ENCODE measurements at places on chromosomes 1 and 21. TPM values are rescaled to one million over a fixed set of nuclear protein-coding genes. Genes with fewer than 3 reads are reported as not detected.
A peak's percentile ranks its signal among the peaks of the same experiment; 100 is the strongest.

Gene HSD3B1
- polyA plus RNA-seq: not detected

- no peak for DNase-seq
Observed at GRCh38 chr1:68361346-68361910, 88.3 kb downstream of the RPE65 start.

DNA sequence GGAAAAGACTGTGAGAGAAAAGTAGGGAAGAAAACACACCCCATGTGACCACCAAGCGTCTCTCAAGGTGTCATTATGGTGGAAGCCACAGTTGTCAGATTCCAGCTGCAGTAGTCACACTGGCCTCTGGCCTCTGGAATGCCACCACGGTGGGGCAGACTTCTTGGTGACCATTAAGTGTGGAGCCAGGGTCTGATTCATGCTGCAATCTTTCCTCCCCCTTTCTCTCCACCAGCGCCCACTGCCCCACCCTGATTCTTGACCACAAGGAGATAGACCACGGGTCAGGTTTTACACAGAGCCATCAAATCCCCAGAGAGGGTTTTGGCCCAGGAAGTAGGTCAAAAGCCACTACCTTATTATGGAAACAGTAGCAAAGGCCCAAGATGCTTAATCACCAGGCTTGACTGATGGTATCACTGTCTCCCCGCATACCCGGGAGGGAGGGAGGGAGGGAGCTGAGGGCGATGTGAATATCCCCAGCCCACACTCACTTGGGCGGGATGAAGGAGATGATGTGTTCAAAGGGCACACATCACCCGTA lies 52.7 kb upstream of the GRHL3 start:
- no peak for DNase-seq

GRCh38 chr1:86387916-86388627 lies 8.1 kb downstream of the ODF2L start:
- no peak for DNase-seq

- no peak for DNase-seq
Observed at GRCh38 chr1:196890668-196891067, 2.8 kb downstream of the CFHR4 start.

DNA sequence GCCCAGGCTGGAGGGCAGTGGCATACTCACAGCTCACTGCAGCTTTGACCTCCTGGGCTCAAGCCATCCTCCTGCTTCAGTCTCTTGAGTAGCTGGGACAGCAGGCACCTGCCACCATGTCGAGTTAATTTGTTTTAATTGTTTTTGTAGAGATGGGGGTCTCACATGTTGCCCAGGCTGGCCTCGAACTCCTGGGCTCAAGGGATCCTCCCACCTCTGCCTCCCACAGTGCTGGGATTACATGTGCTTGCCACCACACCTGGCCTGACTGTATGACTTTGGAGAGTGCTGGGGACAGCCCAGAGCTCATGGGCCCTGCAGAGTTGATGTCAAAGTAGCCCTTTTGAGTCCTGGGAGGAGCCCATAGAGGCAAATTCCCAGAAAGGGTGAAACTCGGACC lies 1.8 kb downstream of the OBSCN start:
- no peak for DNase-seq

DNA sequence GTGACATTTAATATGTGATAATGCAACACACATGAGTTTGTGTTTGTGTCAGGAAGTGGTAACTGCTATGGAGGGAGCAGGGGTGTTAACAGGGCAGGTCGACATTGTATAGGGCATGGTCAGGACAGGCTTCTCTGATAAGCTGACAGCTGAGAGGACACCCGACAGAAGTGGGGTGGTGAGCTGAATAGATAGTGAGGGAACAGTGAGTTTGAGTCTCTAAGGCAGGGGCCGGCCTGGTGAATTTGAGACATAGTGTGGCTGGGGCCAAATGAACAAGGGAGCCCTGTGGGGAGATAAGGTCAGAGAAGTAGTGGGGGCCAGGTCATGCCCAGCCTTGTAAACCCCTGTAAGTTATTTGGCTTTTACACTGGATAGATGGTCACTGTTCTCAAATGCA lies 217.4 kb upstream of the KIAA0040 start:
- no peak for DNase-seq

DNA sequence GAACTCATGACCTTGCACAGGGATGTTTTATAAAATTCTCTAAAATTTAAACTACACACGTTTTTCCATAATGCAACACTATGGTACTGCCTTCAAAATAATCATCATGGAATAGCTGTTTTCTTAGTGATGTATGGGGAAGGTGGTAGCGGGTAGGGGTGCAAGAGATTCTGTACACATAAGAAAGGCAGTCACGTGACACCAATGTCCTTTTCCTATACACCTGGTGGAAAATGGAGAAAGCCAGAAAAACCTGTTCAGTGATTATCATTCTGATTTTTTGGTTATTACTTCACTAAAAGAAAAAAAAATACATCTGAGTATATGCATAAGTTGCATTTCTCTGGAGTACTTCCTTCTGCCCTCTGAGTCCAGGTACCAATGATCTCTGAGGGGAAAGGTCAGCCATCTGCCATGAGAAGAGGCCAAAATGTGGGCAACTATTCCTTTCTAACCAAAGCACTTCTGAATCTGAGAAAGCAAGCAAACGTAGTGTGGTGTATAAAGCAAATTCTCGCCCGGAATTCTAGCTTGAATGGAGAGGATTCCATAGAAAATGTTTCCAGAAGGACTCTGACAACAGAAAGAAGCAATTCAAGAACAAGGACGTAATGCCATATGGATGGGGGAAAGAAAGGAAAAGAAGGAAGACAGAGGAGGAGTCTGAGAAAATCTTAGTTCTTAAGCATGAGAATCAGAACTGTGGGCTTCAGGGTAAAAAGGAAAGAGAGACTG lies 137.3 kb downstream of the RERE start:
- peak; percentile 55 for DNase-seq

DNA sequence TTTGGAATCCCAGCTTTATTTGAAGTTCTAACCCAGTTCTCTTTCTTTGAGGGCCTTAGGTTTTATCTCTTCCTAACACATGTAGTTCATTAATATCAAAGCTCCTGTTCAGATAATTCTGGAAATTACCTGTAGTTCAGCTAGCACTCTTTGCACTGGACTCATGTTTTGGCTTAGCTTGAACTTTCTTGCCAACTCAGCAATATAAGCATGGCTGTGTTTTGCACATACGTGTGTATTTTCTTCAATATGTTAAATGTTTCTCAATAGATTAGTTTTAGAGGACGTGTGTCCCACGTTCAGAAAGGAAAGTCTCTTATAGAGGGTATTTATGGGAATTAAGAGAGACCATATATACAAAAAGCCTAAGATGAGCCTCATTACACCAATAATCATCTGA lies 271.8 kb upstream of the USP25 start:
- no peak for DNase-seq

Gene GPR52
- not detected for polyA plus RNA-seq

Gene SLC44A5
- not detected for polyA plus RNA-seq

- no peak for DNase-seq
Observed at GRCh38 chr1:177142010-177142409, 22.5 kb downstream of the ASTN1 start.

DNA sequence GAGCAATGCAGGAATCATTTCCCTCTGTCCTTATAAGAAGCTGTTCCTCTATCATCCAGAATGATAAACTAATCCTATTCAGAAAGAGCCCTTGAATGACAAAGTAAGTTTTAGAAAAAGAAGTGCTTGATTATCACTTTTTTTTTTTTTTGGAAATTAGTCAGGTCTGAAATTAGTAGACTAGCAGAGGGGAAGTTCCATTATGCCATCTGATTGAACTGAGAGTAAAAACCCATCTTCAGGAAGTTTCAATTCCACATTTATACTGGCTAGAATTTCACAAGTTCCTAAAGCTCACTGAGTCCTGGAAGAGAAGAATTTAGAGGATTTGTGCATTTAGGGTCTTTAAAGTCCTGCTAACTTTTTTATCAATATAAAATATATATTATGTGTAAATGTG lies 128.8 kb upstream of the COA6 start:
- DNase-seq: no peak

DNA sequence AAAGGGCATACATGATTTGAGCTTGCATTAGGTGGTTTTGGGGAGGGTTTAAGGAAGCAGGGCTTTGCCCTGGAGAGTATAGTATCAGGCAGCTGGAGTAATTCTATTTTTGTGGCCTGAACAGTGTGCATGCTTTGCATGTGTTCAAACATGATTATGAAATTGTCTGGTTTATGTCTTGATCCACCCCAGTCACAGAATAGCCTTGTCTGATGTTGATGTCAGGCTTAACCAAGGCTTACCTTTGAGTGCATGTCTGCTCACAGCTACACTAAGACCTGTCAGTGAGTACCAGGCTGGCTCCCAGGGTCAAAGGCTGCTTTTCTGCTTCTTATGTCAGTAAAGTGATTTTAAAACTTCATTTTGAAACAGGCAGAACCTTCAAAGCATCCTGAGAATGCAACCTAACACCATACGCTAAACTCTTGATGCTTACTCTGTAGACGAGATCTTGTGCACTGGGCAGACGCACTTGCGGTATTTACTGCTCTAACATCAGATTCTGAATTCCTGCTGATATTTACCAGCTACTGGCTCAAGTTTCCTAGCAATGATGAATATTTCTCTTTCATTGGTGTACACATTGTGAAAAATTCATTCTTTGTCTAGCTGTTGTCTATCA lies 78.9 kb downstream of the MAP3K21 start:
- DNase-seq: no peak

Gene FCRLB
- not detected for polyA plus RNA-seq

Gene KIF17
- 2.7 TPM for polyA plus RNA-seq

Gene ZNF670
- polyA plus RNA-seq: 0.81 TPM

Gene PTGER3
- polyA plus RNA-seq: 2.0 TPM

GRCh38 chr1:1619917-1620361 lies 4.6 kb downstream of the MIB2 start:
- no peak for DNase-seq

Gene HMGN2
- polyA plus RNA-seq: 231 TPM

Gene PSMG1
- polyA plus RNA-seq: 27.3 TPM

DNA sequence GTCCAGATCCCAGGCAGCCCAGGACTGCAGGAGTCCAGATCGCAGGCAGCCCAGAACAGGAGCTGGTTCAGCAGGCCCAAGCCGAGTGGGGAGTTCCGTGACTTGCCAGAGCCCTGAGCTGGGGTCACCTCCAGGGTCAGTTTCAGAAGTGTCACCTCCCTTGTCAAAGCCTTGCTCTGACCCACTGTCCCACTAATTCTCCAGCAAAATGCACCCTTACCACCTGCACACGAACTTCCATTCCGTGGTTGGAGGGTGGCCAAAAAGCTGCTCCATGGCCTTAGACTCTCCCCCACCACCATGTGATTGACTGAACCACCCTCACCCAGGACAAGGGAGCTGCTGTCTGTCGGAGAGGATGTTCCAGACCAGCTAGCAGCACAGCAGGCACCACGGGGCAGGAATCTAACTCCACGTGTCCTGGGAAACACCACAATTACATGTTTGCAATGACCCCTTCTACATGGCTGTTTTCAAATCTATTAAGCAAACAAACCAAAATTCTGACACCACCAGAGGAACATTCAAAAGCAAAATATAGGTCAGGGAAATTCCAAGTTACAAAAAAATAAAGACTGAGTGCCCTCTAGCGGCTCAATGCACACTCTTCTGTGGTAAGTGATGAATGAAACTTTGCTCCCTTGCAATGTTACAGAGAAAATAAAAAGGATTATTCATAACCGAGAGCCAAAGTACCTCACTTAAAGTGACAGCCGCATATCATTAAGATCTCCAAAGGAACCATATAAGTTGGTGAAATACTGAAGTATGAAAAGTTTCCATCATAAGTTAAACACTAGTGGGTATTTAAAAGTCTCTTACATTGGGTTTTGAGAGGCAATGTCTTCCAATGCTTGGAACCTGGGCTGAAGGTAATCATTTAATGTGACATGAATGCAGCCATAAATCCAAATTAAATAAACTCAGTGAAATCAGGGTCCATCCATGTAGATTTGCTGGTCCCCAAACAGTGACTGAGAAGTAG lies 76.3 kb downstream of the NPHP4 start:
- DNase-seq: peak; percentile 50

GRCh38 chr1:44012404-44012803 lies 18.9 kb downstream of the SLC6A9 start:
- peak; percentile 30 for DNase-seq

Gene MYOG
- 1.5 TPM for polyA plus RNA-seq

Gene PM20D1
- 0.15 TPM for polyA plus RNA-seq

DNA sequence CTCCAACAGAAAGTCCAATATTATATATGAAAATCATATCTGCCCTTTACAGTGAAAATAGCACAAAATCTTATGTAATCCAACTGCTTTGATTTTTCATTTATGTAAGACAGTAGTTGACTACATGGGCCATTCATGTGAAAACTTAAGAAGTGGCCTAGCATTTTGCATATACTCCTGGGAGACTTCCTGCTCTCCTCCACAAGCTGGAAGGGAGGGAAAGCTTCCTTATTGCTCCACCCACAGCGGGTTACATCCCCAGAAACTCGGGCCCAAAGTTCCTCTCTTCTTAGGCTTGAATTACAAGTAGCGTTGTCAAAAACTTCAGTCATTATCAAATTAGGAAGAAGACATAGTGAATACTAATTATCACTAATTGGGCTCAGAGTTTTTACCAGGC lies 29.2 kb downstream of the FYB2 start:
- no peak for DNase-seq

Gene YY1AP1
- 35.8 TPM for polyA plus RNA-seq

DNA sequence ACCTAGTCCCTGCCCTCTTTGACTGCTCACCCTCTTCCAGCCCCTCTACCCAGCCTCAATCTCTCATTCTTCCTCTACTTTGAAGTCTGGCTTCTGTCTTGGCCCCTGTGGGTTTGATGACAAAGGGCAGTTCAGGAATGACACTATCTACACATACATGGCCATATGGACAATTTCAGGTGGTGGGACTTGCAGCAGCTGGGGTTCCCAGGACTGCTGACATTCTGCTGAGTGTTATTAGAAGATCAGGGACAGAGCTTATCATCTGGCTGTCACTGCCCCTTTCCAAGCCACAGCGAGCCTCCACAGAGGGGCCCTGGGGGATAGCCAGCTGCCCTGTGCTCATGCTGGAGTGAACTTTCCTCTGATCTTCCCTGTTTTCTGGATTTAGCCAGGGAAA lies 97.4 kb upstream of the IPO9 start:
- no peak for DNase-seq

Gene TPTE
- polyA plus RNA-seq: not detected

- DNase-seq: no peak
Observed at GRCh38 chr21:31524140-31524539, 135.4 kb upstream of the SOD1 start.

GRCh38 chr1:64733581-64734286 lies 11.1 kb upstream of the RAVER2 start:
- no peak for DNase-seq

GRCh38 chr1:163213626-163214025 lies 10.9 kb upstream of the RGS5 start:
- no peak for DNase-seq
